Activated CD4-positive, alpha-beta memory T cell treated with anti-CD3 and anti-CD28 coated beads, Interleukin-2, amount 10 ng/mL, durations not matched to agents 7 days and 5 days (primary cell): ENCODE measurements at places on chromosomes 5 and 9. TPM values are rescaled to one million over a fixed set of nuclear protein-coding genes. Genes with fewer than 3 reads are reported as not detected.

- H3K27ac ChIP-seq, result no peak overlapping the region
- DNase-seq, result no peak
- peaks cover 45% of the 10 kb centered on the region for H3K4me1 ChIP-seq
- H3K27me3 ChIP-seq, result peaks cover 5% of the 10 kb centered on the region
- no peaks in the 10 kb centered on the region for H3K36me3 ChIP-seq
These were observed 59.6 kb upstream of the IL17B start for GRCh38 chr5:149438711-149439132.

- no peaks in the 10 kb centered on the region for H3K4me1 ChIP-seq
- no peaks in the 10 kb centered on the region for H3K27me3 ChIP-seq
- H3K36me3 ChIP-seq, result no peaks in the 10 kb centered on the region
These were observed 484.9 kb downstream of the PTPRD start for GRCh38 chr9:10127867-10128266.

DNA sequence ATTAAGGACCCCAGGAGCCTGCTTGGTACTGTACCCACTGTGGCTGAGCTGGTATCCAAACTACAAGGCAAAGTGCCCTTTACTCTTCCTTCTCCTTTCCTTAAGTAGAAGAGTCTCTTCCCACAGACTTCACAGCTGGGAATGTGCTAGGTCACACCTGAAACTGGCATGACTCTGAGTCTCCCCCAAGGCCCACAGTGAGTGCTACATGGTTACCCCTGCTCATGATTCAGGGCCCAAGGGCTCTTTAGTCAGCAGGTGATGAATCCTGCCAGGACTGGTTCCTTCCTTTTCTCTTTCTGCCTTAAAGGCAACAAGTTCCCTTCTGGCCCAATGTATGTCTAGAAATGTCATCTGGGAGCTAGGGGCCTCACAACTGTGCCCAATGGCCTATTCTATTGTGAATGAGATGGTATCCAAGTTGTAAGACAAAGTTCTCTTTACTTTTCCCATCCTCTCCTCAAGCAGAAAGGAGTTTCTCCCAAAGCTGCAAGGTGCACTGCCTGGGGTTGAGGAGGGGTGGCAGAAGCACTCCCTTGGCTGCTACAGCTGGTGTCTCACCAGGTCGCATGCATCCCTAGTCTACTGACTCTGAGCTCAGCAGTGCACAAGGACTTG lies 134.4 kb downstream of the TMEM38B start:
- DNase-seq, result no peak
- no peak overlapping the region for H3K27ac ChIP-seq
- no peaks in the 10 kb centered on the region for H3K4me1 ChIP-seq
- H3K36me3 ChIP-seq, result no peaks in the 10 kb centered on the region
- H3K27me3 ChIP-seq, result no peaks in the 10 kb centered on the region

- DNase-seq, result no peak
- no peak overlapping the region for H3K4me3 ChIP-seq
- H3K27me3 ChIP-seq, result no peaks in the 10 kb centered on the region
- H3K36me3 ChIP-seq, result no peaks in the 10 kb centered on the region
These were observed 66.8 kb upstream of the FCN2 start for GRCh38 chr9:134813841-134814240.

- H3K36me3 ChIP-seq, result no peaks in the 10 kb centered on the region
- peaks cover 14% of the 10 kb centered on the region for H3K4me1 ChIP-seq
- DNase-seq, result no peak
- H3K27me3 ChIP-seq, result peaks cover 5% of the 10 kb centered on the region
- no peak overlapping the region for H3K27ac ChIP-seq
- H3K4me3 ChIP-seq, result no peak overlapping the region
These were observed 103.8 kb downstream of the EFNA5 start for GRCh38 chr5:107566986-107567385.

DNA sequence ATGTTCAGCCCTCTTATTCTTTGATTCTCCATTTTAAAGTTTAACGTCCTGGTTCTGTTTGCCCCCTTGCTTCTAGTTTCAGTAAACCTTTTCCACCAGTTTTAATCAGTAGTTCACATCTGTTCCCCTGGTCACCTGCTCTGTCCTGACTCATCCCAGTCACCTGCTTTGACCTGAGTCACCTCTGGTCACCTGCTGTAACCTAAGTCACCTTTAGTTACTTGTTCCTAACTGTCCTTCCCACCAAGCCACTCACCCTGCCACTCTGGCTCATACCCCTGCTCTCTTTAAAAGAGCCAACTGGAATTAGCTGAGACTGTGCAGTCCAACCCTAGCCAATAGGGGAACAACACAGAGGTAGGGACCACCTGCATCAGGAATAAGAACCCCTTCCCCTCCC lies 43.0 kb downstream of the SEMA6A start:
- no peak overlapping the region for H3K4me3 ChIP-seq
- no peaks in the 10 kb centered on the region for H3K27me3 ChIP-seq
- no peak overlapping the region for H3K27ac ChIP-seq
- no peak for DNase-seq
- no peaks in the 10 kb centered on the region for H3K4me1 ChIP-seq
- no peaks in the 10 kb centered on the region for H3K36me3 ChIP-seq

DNA sequence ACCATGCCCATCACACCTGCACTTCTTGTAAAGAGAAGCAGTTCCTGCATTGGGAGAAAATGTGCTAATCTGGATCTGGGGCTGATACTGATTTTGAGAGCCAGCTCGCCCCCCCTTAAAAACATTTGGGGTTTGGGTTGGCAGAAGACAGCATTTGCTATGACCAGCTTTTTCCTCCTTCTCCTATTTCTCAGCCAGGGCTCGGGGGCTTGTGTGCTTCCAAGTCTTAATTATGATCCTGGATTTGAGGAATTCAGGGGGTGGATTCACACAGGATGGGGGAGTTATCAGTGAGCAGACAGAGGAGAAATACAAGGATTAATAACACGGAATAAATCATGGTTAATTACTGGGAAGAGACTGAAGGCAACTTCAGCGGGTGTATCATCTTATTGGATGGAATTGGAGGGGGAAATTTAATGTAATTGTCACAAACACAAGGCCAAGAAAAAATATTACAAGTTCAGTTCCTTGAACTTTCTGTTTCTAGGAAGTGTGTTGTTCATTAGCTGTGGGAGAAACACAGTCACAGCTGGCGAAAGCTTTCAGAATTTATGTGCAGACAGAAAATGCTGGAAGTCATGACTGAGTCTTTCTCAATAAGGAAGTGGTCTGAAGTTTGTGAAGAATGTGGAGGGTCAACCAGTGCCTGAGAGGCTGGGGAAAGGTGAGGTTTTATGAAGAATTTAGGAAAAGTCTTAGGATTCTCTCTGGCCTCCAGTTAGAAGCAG lies 15.3 kb downstream of the C9orf152 start:
- no peak overlapping the region for H3K27ac ChIP-seq
- DNase-seq, result no peak
- no peak overlapping the region for H3K4me3 ChIP-seq
- peaks cover 13% of the 10 kb centered on the region for H3K4me1 ChIP-seq
- peaks cover 6% of the 10 kb centered on the region for H3K27me3 ChIP-seq

DNA sequence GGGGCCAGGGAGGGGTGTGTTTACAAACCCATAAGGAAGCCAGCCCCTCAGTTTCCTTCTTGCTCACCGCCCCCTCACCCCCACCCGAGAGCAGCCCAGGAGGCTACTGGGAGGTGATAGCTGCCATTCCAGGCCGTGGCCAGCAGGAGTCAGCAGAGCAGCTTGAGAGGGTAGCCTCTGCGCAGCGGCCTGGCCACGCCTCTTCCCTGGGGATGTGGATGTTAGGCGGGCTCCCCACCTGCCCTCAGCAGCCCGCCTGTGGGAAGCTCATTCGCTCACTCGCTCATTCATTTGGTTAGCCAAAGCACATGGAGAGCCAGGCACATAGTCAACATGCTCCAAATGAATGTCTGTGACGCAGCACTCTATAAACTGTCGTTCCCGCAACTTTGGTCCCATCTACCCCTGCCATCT lies 6.1 kb upstream of the DPM2 start:
- H3K4me3 ChIP-seq, result no peak overlapping the region
- peak; percentile 80 for DNase-seq
- H3K27me3 ChIP-seq, result no peaks in the 10 kb centered on the region
- peak overlapping the region; percentile 59 for H3K27ac ChIP-seq

DNA sequence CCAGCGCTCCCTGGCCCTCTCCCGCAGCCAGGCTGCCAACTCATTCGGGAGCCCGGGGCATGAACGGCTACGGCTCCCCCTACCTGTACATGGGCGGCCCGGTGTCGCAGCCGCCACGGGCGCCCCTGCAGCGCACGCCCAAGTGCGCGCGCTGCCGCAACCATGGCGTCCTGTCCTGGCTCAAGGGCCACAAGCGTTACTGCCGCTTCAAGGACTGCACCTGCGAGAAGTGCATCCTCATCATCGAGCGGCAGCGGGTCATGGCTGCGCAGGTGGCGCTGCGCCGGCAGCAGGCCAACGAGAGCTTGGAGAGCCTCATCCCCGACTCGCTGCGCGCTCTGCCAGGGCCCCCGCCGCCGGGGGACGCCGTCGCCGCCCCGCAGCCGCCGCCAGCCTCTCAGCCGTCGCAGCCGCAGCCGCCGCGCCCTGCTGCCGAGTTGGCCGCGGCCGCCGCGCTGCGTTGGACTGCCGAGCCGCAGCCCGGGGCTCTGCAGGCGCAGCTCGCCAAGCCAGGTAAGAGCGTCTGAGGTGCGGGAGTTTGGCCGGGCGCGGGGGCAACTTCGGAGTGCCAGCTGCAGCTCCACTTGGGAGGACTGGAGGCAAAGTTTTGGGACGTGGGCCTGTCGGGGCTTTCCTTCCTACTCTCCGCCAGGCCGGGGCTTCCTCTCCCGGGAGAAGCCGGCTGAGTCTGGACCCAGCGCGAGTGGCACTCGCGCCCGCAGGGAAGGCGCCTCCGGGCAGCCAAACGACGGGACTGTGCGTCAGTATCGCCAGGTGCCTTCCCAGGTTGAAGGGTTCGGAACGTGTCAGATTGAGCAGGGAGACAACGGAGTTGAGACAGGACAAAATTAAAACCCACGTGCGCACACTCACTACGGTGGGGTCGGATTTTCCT lies 735 bp downstream of the DMRT3 start:
- H3K36me3 ChIP-seq, result peaks cover 9% of the 10 kb centered on the region
- DNase-seq, result no peak
- peaks cover 83% of the 10 kb centered on the region for H3K27me3 ChIP-seq
- H3K27ac ChIP-seq, result no peak overlapping the region
- H3K4me1 ChIP-seq, result peaks cover 7% of the 10 kb centered on the region

DNA sequence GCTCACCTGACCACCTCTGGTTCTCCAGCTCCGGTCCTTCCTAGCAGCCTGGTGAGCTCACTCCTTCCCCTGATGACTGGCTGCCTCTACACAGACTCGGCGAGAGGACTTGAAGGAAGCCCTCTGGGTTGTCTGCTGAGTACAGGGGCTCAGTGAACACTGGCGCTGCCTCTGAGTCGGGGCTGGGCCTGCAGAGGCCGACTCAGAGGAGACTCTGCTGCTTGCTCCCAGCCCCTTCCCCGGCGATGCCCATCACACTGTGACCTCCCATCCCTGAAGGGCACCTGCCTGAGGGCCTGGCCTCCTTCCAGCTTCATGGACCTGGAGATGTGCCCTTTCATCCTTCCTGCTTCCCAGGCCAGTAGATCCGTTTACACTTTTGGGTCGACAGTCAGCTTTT lies 22.0 kb downstream of the CRB2 start:
- H3K27ac ChIP-seq, result no peak overlapping the region
- no peak for DNase-seq
- H3K27me3 ChIP-seq, result peaks cover 23% of the 10 kb centered on the region

DNA sequence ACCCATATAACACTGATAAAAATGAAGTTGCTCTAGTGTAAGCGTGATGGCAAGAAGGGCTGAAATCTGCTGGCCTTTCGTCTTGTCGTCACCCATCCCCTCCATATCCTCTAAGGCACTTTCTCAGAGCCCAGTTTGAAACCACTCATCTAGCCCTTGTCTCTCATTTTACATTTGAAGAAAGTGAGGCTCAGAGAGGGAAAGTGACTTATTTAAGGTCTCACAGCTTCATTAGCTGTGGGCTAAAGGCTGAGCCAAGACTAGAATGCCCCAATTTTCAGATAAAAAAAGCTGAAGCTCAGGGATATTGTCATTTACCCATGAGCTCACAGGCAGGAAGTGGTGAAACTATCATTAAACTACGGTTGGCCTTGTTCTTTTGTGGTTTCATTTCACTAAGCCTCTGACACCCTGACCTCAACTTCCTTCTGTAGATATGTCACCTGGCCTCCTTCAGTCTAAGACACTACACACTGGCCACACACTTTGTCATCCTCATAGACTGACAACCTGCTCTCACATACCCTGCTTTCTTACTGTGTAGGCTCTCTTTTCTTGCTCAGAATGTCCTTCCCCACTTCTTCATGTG lies 176.7 kb upstream of the DMAC1 start:
- peaks cover 58% of the 10 kb centered on the region for H3K4me1 ChIP-seq
- no peaks in the 10 kb centered on the region for H3K36me3 ChIP-seq
- peak overlapping the region; percentile 18 for H3K4me3 ChIP-seq

DNA sequence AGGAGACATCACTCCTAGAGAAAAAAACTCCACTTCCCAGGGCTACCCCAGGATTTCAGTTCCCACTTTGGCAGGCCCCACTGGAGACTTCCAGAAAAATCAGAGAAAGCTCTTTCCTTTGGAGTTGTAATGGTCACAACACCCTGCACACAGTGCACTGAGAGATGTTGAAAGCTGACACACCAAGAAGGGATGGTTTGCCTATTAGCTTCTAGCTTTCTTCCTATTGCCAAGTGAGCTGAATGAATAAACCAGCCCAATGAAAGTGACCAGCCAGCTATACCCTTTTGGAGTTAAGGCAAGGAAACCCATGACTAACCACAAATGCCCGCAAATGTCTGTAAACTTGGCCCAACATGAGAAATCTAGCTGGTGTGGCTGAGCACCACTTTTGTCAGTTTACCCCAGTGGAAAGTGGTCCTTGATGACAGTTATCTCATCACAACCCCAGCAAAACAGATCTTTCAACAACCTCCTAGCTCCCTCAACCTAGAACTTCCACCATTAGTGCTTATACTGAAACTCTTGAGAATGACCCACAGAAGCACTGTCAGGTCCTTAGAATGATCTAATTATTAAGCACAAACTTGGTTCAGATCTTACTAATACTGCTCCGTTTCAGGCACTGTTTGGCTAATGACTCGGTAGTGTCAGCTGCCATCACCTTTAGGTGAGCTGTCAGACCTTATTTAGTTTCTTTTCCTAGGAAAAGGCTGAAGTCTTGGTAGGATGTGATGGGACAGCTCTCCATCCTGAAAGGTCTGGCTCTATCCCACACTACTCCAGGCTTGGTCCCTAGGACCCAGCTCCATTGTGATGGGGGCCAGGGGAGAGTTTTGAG lies 11.2 kb downstream of the IRF1 start:
- no peaks in the 10 kb centered on the region for H3K27me3 ChIP-seq
- H3K4me1 ChIP-seq, result peaks cover 87% of the 10 kb centered on the region
- H3K27ac ChIP-seq, result peak overlapping the region; percentile 58

- peaks cover 25% of the 10 kb centered on the region for H3K27me3 ChIP-seq
- no peak overlapping the region for H3K4me3 ChIP-seq
- H3K27ac ChIP-seq, result no peak overlapping the region
- no peak for DNase-seq
These were observed 2.4 kb upstream of the C9orf50 start for GRCh38 chr9:129623331-129623730.

EPB41L4A gene
- 3.3 TPM for total RNA-seq

TSSK1B gene
- not detected for total RNA-seq

COL27A1 gene
- total RNA-seq, result 0.50 TPM

GRIN1 gene
- 0.40 TPM for total RNA-seq

C6 gene
- not detected for total RNA-seq

MYO10 gene
- 0.23 TPM for total RNA-seq

ANGPTL2 gene
- total RNA-seq, result not detected

ZNF474 gene
- total RNA-seq, result not detected

SARDH gene
- total RNA-seq, result 0.50 TPM
